Kidney (tissue), 22 donors: ENCODE measurements at places on chromosomes 3 and 15.

GRCh38 chr3:124793054-124793739 is 62.9 kb downstream of the UMPS start:
- DNase-seq = no peak
- H3K36me3 ChIP-seq = peaks cover 17% of the 10 kb centered on the region
- H3K4me1 ChIP-seq = peaks cover 9% of the 10 kb centered on the region

DNA sequence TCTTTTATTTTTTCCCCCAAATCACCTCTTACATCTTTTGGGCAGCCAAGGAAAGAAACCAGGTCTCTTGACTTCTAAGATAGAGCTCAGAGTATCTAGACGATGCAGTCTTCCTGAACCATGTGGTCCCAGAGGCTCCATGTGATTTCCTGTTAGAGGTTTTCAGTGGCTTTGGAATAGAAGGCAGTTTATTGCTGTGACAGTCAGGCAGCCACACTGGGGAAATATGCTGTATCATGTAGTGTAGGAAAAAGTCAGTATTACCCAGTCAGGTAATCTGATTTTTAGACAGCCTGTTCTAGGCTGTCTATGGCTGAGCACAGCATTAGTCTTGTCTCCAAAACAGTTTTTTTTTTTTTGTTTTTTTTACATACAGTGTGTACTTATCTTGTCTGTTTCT is 294.3 kb downstream of the THSD4 start:
- no peak overlapping the region for H3K4me3 ChIP-seq
- H3K27ac ChIP-seq = no peak overlapping the region
- H3K36me3 ChIP-seq = no peaks in the 10 kb centered on the region
- no peak for DNase-seq

DNA sequence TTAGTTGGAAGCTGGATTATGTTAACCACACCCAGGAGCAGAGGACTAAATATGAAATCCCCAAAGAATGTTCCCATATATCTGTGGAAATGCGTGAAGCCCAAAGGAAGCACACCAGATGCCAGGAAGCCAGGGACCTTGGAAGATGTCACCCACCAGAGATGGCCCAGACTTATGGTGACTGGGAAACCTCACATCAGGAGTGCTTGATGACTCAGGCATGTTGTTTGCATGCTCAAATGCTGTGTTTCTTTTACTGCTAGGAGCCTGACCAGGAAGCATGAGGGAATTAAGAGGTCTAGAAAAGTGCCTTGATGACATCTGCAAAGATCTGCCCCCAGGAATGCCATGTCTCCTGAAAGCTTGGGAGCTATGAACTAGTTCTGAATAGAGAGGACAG is 109.0 kb upstream of the SLC2A2 start:
- H3K4me1 ChIP-seq = no peaks in the 10 kb centered on the region
- no peak overlapping the region for H3K27ac ChIP-seq
- no peaks in the 10 kb centered on the region for H3K36me3 ChIP-seq
- no peaks in the 10 kb centered on the region for H3K27me3 ChIP-seq
- no peak for DNase-seq

GRCh38 chr3:47365213-47366153 is 15.3 kb upstream of the PTPN23 start:
- H3K27ac ChIP-seq = no peak overlapping the region
- no peaks in the 10 kb centered on the region for H3K36me3 ChIP-seq
- no peak for DNase-seq
- H3K4me1 ChIP-seq = no peaks in the 10 kb centered on the region
- H3K27me3 ChIP-seq = no peaks in the 10 kb centered on the region

GRCh38 chr15:82653483-82654168 is 6.5 kb upstream of the CPEB1 start:
- DNase-seq = no peak
- no peak overlapping the region for H3K27ac ChIP-seq
- no peak overlapping the region for H3K4me3 ChIP-seq
- no peaks in the 10 kb centered on the region for H3K4me1 ChIP-seq

GRCh38 chr3:38460377-38461270 is 6.9 kb downstream of the ACVR2B start:
- peak; percentile 49 for DNase-seq
- peak overlapping the region; percentile 3 for H3K27ac ChIP-seq
- H3K4me3 ChIP-seq = no peak overlapping the region

GRCh38 chr3:37221407-37221806 is 47.0 kb upstream of the LRRFIP2 start:
- no peak overlapping the region for H3K27ac ChIP-seq
- H3K27me3 ChIP-seq = no peaks in the 10 kb centered on the region
- DNase-seq = no peak
- H3K4me1 ChIP-seq = no peaks in the 10 kb centered on the region
- H3K4me3 ChIP-seq = no peak overlapping the region

- H3K27me3 ChIP-seq = no peaks in the 10 kb centered on the region
- no peak for DNase-seq
- H3K4me3 ChIP-seq = peak overlapping the region; percentile 97
- H3K27ac ChIP-seq = no peak overlapping the region
- no peaks in the 10 kb centered on the region for H3K36me3 ChIP-seq
Measured at GRCh38 chr3:72848703-72849081, 447 bp upstream of the SHQ1 start.

GRCh38 chr15:88242586-88243555 is 13.7 kb downstream of the NTRK3 start:
- no peak for DNase-seq
- H3K4me3 ChIP-seq = no peak overlapping the region
- H3K4me1 ChIP-seq = no peaks in the 10 kb centered on the region
- H3K27ac ChIP-seq = no peak overlapping the region
- H3K36me3 ChIP-seq = no peaks in the 10 kb centered on the region

GRCh38 chr3:77381431-77381830 is 341.5 kb downstream of the ROBO2 start:
- no peak overlapping the region for H3K4me3 ChIP-seq
- no peak overlapping the region for H3K27ac ChIP-seq
- H3K27me3 ChIP-seq = no peaks in the 10 kb centered on the region
- no peaks in the 10 kb centered on the region for H3K4me1 ChIP-seq
- H3K36me3 ChIP-seq = no peaks in the 10 kb centered on the region
- DNase-seq = no peak

DNA sequence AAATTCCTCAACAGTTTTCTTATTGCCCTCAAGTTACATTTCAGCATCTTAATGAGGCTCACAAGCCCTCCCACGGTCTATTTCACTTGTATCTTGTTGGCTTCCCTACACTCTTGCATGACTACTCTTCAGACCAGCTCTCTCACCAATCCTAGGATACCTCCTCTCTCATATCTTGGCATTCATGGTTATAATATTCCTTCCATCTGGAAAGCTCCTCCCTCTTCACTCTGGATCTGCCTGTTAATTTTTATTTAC is 8.5 kb upstream of the CCDC80 start:
- no peak overlapping the region for H3K27ac ChIP-seq
- H3K4me1 ChIP-seq = peaks cover 3% of the 10 kb centered on the region
- no peaks in the 10 kb centered on the region for H3K36me3 ChIP-seq
- no peaks in the 10 kb centered on the region for H3K27me3 ChIP-seq
- DNase-seq = no peak

DNA sequence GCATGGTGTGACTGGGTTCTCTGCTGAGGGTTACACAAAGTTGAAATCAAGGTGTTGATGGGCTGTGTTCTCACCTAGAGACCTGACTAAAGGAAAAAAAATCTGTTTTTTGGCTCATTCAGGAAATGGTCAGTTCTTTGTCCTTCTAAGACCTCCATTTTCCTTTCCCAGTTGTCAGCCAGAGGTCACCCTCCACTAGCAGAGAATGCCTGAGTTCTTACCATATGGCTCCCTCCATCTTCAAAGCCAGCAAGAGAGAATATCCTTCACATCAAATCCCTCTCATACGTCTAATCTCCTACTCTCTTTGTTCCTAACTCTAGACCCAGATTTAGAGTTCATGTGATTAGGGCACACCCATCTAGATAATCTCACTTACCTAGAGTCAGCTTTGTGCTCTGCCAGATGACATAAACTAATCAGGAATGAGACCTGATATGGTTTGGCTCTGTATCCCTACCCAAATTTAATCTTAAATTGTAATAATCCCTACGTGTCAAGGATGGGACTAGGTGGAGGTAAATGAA is 19.4 kb downstream of the ANKRD28 start:
- no peak overlapping the region for H3K4me3 ChIP-seq
- no peaks in the 10 kb centered on the region for H3K27me3 ChIP-seq
- no peaks in the 10 kb centered on the region for H3K4me1 ChIP-seq
- no peak overlapping the region for H3K27ac ChIP-seq
- no peak for DNase-seq
